ENCODE measurements at places on chromosomes 7 and 10. TPM values are rescaled to one million over a fixed set of nuclear protein-coding genes. Genes with fewer than 3 reads are reported as not detected.

TCERG1L gene
- not detected for total RNA-seq

- DNase-seq, result no peak
These were observed 4.5 kb upstream of the ZC3HAV1 start for GRCh38 chr7:139114018-139114417.

- DNase-seq, result no peak
These were observed 86.5 kb downstream of the OTUD1 start for GRCh38 chr10:23525406-23525805.

STEAP1B gene
- 1.7 TPM for total RNA-seq

NPFFR1 gene
- total RNA-seq, result not detected

AZGP1 gene
- total RNA-seq, result not detected

LGI1 gene
- total RNA-seq, result 1.1 TPM

FXYD4 gene
- total RNA-seq, result not detected

DNA sequence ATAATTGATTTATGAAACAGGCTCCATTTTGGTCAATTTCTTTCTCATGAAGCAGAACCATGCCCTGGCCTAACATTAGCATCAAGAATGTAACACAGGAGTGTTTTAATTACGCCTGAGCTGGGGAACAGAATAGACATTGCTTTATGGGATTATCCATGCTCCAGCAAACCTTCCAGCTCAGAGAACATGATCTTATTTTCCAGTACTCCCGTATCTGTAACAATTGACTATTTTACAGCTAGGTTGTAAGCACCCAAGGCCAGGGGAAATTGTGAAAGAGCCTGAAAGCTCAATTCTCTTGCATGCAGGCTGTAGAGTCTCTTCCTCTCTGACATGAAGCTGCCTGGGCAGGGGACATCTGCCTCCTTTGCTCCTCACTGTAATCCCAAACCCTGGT lies 30.8 kb upstream of the CRYGN start:
- DNase-seq, result no peak

Measured in Caco-2 (cell line).